ENCODE measurements at places on chromosomes 5 and 9.

GRCh38 chr5:33049842-33050241, 338.7 kb downstream of the NPR3 start:
- peak; percentile 91 for DNase-seq

DNA sequence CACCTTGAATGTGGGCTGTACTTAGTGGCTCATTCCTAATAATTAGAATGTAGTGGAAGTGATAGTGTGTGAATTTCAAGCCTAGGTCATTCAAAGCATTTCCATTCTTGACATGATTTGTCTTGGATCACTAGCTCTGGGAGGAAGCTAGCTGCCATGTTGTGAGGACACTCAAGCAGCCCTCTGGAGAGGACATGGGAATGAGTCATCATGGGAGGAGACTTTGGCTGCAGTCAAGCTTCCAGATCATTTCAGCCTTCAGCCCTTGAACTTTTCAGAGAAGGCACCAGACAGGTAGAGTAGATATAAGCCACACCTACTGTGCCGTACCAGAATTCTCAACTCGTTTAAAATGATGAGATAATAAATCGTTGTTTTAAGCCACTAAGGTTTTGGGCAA, 506.9 kb downstream of the ZNF608 start:
- no peak for DNase-seq

- DNase-seq: peak; percentile 50
These were observed 8.0 kb upstream of the PCA3 start for GRCh38 chr9:76756268-76756640.

GRCh38 chr9:19551124-19551929, 142.5 kb downstream of the ACER2 start:
- DNase-seq: no peak

GRCh38 chr9:72949244-72949582, 3.6 kb downstream of the ALDH1A1 start:
- no peak for DNase-seq

GRCh38 chr9:89441986-89442385, 55.9 kb downstream of the SEMA4D start:
- no peak for DNase-seq

GRCh38 chr9:76438841-76439588, 20.0 kb upstream of the GCNT1 start:
- DNase-seq: no peak

GRCh38 chr9:23823269-23823668, 2.8 kb downstream of the ELAVL2 start:
- no peak for DNase-seq

DNA sequence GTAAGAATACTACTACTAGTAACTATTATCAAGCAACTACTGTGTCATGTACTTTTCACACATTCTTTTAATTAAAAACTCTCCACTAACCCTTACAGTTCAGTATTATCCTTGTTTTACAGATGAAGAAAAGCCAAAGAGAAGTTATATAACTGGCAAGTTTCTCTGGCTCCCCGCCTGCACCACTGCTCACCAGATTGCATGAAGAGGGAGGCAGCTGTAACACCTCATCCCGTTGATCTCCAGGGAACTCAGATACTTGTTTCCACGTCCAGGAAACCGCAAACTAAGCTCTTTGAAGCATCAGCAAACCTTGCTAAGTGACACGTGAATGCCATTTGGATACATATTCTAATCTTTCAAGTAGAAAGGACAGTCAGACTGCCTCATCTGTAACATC, 70.3 kb downstream of the RIGI start:
- no peak for DNase-seq

GRCh38 chr9:135103001-135103446, 15.6 kb downstream of the OLFM1 start:
- DNase-seq: no peak

DNA sequence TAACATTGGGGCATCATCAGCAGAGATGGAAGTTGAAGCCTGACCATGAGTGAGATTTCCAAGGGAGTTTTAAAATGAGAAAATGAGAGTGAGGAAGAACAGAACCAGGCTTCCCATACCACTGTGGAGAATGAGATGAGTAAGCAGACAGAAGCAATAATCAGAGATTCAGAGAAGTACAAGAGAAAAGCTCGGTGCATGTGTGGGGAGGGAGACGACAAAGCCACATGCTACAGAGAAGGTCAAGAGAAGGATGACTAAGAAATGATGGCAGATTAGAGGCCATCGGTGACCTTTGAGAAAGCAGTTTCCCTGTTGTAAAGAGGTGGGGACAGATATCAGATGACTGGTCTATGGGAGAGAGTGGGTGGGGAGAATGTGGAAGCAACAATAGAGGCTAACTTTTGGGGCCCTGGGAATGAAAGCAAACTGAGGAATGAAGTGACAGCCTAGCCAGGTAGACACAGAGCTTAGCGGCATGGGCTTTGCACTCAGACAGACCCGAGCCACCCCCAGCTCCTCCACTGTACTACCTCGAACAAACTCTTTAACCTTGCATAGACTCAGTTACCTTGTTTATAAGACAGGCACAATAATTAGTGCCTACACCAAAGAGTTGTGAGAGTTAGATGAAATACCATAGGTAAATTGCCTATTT, 207.7 kb downstream of the PIK3R1 start:
- no peak for DNase-seq

DNA sequence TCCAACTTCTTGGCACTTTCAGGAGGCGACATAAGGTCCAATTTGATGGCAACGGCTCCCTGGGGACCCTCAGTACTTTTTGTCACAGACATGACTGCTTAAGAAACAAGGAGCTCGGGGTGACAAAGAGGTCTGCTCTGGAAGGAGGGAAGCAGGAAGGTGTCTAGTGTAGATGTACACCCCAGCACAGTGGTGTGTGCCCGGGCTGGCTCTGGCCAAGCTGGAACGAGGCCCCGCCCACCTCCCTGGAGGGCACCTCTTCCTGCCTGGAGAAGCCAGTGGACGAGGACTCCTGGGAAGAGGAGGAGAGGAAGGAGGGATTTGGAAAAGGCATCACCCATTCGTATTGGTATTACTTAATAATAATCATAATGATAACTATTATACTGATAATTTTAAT, at the start of gene SLC36A2:
Gene SLC36A2 (minus strand): TSS at position 191 of the 400 bp plus-strand sequence. CDS start 99 bp downstream, at position 92.
- no peak for DNase-seq

- no peak for DNase-seq
These were observed 3.6 kb downstream of the SVEP1 start for GRCh38 chr9:110575945-110576344.

GRCh38 chr5:11076945-11077613, 316.0 kb upstream of the DAP start:
- no peak for DNase-seq

DNA sequence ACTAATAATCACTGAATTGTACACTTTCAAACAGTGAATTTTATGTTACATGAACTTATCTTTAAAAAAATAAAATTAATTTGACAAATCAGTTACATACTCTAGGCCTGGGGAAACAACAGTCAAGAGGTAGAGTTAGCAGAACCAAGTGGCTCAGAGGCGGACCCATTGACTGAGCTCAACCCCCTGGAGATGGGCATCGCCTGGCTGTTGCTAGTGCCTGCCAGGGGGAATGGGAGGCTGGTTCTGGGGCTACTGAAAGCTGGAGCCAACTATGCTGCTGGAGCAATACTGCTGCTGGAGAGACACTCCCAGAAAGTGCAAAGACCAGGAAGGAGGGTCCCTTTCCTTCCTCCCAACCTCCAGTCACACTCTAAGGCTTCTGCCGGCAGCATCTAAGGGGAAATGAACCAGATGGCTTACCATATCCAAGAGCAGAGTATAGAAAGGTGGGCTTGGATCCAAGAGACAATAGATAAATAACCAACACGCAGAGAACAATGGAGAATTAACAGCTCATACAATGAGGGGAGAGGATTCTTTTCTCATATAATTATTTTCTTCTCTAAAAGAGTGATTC, 40.3 kb upstream of the ANKRD55 start:
- DNase-seq: no peak

- DNase-seq: no peak
These were observed 470.3 kb downstream of the ARHGEF28 start for GRCh38 chr5:74096325-74096724.

DNA sequence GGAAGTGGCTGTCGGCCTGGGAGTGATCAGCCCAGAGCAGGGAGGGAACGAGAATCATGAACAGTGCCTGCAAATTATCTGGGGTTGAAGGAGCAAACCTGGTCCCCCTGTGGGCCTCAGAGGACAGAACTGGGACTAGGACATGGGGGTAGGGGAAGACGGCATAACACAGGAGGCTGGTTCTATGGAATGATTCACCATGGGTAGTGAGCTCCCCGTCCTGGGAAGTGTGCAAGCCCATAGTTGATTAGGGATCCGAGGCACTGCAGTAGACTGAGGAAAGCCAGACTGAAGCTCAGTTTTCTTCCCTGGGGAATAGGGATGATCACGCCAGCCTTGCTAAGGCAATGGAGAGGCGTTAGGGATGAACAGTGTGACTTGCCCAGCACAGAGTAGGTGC, 5.6 kb downstream of the ADGRD2 start:
- DNase-seq: no peak

DNA sequence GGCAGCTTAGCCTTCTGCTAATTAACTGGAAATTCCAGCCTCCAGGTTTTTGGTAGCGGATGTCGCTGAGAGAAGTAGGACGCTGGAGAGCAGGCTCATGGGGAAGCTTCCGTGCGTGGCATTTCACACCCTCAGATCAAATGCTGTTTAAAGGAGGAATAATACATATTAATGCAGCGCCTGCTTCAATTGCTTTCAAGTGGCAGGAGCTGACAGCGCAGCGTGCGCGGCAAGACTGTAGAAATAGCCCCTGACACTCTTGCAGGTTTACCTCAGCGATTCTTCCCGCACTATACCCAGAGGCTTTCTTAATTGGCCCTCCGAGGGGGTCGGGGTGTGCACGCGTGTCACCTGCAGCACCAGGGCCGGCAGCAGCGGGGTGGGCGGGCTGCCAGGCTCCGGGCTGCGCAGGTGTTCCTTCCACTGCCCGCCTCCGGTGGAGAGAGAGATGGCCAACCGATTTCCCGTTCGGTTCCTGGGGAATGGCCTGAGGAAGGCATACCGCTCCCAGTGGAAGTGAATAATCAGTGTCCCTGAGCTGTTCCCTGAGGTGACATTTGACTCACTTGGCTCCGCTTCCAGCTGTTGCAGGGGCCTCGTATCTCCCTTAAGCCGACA, 427.9 kb downstream of the KCTD16 start:
- no peak for DNase-seq
